ENCODE measurements at places on chromosomes 3 and 15.

DNA sequence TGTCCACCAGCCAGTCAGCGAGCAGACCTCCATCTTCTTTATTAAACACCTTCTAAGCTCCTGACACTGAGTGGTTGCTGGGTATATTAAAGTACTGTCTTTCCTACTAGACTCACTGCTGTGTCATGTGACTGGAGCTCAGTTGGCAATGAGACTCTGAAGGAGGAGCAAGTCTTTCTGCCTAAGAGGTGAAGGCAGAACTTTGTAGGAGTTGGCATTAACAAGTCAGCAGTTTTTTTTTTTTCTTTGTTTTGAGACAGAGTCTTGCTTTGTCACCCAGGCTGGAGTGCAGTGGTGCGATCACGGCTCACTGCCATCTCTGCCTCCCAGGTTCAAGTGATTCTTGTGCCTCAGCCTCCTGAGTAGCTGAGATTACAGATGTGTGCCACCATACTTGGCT is 62.2 kb downstream of the ABHD5 start:
- DNase-seq, result no peak

GRCh38 chr15:39878406-39878785 is 41.7 kb downstream of the GPR176 start:
- no peak for DNase-seq

DNA sequence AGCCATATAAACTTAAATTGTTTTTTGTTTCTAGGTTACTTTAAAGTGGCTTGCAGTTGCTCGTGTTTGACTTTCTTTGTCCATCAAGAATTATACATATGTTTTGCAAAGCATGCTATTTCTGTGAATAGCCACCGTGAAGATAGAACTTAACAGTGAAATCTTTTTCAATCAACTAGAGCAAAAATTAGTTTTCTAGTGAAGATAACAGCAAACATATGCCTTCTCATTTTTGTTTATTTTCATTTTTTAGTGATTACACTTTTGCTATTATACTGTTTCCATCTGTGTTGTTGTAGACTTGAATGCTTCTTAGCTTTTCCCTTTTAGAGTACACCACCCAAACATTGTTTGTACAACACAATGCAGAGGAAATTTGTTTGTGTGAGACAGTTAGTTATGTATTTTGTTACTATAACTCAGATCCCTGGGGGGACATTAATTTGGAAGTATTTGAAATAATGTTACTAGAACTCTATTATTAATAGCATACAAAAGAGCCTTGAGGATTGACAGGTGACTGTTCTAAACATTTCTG is 62.8 kb downstream of the CRYBG3 start:
- no peak for DNase-seq

DNA sequence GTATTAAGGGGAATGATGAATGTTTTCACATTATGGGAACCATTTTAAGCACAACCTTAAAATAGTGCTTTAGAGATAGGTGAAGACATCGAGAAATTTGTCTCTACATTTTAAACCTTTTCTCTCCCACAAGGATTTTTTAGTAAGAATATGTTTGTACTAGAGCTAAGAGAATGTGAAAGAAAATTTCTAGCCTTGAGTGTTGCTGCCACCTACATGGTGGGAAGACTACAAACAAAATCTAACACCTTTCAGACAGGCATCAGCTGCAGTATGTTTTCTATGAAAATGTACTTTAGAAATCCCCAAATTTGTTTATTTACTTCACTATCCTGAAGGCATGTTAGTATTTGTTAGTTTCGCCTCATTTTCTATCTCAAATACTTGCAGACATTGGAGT is 247.4 kb downstream of the WDR72 start:
- DNase-seq, result no peak

GRCh38 chr3:41652931-41653330 is 309.0 kb downstream of the ULK4 start:
- DNase-seq, result no peak

GRCh38 chr3:126378341-126378751 is 16.4 kb upstream of the CFAP100 start:
- no peak for DNase-seq

- DNase-seq, result no peak
These were observed 83.9 kb upstream of the MYO5C start for GRCh38 chr15:52379395-52380106.

DNA sequence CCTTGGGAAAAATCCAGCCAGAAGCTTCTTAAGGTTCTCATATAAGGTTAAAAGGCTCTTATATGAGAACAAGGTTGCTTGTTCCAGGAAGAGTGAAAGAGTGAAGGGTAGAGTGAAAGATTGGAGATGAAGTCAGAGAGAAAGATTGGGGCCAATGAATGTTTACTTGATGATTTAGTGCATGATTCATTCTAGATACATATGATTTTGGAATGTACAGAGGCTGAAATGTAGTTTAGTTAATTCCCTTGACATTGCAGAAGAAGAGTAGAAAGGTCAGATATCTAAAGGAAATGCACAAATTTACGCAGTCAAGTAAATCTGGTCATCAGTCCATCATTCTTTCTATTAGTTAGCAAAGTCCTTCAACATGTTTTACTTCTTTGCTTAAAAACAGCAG is 619.8 kb upstream of the ZNF717 start:
- DNase-seq, result no peak

DNA sequence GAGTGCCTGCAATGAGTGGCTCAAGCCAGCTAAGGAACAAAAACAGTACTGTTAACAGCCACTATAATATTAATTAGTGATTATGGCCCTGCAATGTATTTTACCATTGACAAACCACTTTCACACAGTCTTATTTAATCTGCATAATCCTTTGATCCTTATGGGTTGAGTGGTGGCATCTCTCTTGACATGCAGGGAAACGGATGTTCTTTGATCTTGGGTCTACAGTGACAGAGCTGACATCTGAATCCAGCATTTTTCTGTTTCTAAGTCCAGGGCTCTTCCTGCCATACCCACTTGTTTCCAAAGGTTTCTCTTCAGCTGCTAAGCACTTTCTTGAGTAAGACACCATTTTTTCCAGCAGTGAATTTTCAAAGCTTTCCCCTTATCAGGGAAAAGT is 277.7 kb upstream of the ROPN1 start:
- no peak for DNase-seq

DNA sequence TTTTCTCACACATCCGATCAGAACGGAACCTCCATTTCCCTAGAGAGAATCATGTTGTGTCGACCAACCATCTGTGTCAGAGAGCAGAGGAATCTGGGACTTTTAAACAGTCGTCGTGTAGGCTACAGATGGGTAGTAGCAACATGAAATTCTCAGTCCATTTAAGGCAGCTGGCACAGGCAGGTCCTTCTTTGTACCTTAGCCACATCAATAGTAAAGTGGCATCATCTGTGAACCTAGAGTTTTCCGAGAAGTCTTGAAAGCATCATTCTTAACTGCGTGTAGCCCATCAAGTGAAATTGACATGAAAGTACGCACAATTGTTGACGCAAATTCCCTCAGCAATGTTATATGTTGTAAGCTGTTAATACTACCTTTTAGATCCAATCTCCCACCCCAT is 114.5 kb upstream of the GRM7 start:
- DNase-seq, result no peak

DNA sequence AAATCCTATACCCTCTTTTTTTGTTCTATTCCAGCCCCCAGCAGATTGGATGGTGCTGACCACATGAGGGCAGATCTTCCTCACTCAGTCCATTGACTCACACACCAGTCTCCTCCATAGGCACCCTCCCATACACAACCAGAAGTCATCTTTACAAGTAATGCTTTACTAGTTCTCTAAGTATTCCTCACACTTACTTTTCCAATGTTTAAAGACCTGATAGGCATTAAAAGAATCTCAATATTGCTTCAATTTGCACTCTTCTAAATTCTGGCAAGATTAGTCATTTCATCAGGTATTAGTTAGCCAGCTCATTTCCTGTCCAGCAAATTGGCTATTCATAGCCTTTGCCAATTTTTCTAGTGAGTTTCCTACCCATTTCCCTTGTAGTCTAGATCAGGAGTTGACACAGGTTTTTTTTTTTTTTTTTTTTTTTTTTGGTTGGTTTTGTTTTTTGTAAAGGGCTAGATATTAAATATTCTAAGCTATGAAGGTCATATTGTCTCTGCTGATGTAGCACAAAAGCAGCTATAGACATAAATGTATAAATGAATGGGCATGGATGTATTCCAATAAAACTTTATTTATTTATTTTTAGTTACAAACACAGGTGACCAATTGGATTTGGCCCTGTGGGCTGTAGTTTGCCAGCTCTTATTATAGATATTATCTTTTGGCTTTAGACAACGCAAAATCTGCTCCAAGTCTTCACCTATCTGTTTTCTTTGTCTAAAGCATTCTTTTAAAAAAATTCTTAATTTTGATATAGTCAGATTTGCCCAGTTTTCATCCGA is 76.1 kb downstream of the ABHD5 start:
- no peak for DNase-seq

DNA sequence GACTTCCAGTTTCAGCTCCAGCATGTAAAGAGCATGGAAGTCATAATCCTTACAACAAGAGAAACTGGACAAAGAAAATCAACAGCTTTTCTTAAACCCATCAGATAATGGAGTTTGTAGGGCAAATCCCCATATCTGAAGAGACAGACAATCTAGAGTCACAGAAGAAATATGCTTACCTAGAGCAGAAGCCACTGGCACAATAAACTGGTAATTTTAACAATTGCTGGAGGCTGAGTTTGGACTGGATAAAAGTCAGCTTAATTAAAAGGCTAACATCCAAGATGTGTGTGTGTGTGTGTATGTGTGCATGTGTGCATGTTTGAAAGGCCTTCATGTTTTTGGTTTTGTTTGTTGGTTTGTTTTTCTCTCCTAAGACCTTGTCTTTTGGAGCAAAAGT is 50.6 kb downstream of the TM4SF18 start:
- DNase-seq, result no peak

DNA sequence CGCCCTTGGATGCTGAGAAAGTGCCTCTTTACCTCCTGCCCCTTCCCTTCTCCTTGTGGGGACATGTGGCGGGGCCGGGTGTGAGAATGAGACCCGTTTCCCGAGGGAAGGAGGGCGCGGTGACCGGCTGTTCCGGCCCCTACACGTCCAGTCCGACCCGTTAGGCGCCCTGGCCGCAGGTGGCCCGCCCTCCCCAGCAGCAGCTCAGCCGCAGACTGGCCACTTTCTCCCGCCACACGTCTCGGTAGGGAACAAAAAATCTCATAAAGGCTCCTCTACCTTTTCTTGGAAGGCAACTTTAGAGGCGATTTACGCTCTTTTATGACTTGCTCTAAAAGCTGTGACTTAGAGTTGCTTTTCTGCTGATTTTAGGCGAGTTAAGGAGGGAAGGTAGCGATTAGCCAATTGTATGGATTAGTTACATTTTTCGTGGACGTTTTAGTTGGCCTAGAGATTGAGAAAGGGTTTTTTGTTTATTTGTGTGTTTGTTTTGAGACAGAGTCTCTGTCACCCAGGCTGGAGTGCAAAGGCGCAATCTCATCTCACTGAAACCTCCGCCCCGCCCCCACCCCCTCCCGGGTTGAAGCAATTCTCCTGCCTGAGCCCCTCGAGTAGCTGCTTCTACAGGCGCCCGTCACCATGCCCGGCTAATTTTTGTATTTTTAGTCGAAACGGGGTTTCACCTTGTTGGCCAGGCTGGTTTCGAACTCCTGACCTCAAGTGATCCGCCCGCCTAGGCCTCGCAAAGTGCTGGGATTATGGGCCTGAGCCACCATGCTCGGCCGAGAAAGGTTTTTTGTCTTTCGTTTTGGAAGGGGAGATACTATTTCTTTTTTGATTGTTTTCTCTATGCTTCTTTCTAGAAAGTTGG is 8.3 kb upstream of the PGPEP1L start:
- DNase-seq, result no peak

GRCh38 chr3:136838641-136839555 is 20.0 kb downstream of the SLC35G2 start:
- no peak for DNase-seq

DNA sequence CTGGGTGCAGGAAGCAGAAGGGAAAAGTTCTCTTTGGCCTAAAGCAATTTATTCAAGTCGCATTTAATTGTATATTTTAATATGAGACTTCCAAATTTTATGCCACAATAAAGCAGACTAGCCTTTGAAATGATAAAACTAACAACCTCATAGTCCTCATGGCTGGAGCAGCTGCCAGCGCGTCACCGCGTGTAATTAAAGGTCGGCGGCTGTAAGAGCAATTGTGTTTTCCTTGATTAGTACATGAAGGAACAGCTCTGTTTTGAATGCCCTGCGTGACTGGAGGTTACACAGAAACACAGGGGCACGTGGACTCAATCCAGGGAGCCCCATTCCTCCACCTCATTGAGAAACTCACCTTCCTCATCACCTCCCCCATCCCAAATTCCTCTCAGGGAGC is 10.1 kb upstream of the LRRC15 start:
- DNase-seq, result no peak

GRCh38 chr15:65183865-65184159 is 1.3 kb downstream of the CLPX start:
- DNase-seq, result no peak

DNA sequence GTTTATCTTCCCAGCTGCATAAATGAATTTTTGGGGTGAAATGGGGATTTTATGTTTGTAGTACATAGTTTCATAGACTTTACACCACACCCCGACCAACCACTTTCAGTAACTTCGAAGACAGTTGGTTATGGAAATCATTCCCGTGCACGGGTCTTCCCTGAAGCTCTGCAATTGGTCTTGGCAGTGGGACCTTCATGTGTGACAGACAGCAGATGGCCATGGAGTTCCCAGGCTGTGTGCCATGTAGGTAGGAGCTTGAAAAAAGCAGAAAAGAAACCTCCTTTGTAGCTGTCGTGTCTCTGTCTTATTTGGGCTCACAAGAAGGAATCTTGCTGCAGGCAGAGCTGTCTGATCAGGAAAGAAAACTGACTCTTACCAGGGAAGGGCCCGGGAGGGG is 25.9 kb downstream of the EXOG start:
- no peak for DNase-seq

DNA sequence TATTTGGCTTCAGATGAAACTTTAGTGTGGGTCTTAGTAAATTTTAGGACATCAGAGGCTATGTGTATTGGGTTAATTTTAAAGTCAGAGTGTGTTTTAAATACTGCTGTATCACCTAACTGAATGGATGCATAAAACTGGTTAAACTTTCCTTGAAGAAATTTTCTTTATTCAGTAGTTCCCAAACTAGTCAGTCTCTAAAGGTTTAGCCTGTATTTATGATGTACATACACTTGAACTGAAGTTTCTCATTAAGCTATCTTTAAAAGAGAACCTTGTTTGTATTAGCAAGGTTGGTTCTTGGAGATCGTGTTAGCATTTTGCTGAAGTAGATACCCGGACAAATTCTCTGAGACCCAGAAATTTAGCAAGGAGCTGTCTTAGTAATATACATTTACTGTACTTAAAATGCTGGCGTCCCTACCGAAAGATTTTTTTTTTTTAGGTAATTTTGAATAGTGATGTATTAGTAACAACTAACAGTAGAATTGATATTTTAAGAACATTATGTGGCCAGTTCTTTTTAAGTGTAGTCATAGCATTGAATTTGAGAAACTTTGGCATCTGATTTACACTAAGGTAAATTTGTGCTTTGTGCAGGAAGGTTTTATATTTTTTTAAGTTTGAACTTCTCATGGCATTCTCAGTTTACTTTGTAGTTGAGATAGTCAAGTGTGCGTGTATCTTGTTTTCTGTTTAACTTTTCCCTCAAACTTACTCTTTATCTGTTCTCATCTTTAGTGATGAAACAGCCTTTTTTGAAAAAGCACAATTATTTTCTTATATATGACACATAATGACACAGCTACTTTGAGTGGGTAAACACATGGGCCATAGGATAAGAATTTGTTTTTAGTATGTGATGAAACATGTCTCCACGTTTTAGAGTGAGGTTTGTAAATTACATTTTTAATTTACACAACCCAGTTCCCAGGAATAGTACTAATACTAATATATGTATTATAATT is 2.9 kb downstream of the DIPK2A start:
- no peak for DNase-seq

Data from GM04504 (cell line).